NCI-H2081 treated with DMSO at 0.1 percent for 48 hours (cell line): ENCODE measurements at places on chromosomes 5 and 9.

GRCh38 chr5:40754381-40755092, 1.2 kb downstream of the TTC33 start:
- DNase-seq: no peak

DNA sequence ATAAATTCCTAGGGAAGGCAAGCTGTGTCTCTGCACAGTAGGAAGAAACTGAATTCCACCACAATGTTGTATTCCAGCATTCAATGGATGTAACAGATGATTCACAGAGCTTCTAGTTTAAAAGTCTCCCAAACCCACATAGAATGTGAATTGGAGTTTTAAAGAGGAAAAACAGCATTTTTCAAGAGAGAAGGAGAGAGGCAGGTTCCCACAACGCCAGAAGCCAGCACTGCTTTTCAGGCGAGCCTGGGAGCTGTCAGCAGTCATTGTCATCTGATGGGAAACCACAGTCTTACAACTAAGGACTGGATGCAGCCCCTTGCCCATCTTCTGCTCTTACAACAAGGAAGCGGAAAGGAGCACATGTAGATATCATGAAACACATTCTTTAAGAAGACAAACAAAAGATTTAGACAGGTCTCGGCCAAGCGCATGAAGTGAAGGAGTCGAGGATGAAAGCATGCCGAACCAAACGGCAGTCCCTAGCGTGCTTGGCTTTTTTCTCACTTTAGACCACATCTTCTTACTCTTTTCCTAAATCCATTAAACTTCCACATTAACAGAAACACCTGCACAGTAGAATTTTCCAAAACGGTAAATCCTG, 638 bp downstream of the DIRAS2 start:
- DNase-seq: no peak

DNA sequence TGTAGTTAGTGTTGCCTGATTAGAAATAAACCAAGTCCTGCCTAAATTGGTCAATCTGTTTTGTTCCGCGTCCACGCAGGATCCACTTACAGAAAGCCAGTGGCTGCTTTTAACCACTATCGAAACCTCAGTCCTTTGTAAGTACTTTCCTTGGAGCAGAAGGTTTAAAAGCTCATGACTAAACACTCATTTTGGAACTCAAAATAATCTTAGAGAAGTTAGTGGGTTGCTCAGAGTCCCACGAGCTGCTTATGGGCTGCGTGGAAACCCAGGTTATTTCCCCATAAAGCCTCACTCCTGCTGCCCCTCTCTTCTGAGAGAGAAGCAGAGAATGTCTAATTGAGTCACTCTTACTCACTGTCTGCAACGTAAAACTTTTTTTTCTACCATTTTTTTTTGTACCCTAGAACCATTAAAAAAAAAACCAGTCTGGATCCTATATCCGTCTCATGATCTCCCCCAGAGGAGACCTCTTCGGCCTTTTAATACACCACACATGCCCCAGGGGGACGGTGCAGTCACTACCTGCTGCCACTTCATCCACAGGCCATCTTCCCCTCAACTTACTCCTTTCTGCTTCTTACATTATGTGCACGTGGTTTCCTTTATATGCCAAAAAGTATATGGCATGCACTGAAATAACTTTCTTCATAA, 7.6 kb downstream of the BASP1 start:
- no peak for DNase-seq

- DNase-seq: no peak
Observed at GRCh38 chr5:146580237-146580636, 64.2 kb upstream of the GPR151 start.

- no peak for DNase-seq
Observed at GRCh38 chr5:1913578-1913977, 30.9 kb upstream of the IRX4 start.

GRCh38 chr9:10651012-10651411, 38.2 kb upstream of the PTPRD start:
- no peak for DNase-seq

DNA sequence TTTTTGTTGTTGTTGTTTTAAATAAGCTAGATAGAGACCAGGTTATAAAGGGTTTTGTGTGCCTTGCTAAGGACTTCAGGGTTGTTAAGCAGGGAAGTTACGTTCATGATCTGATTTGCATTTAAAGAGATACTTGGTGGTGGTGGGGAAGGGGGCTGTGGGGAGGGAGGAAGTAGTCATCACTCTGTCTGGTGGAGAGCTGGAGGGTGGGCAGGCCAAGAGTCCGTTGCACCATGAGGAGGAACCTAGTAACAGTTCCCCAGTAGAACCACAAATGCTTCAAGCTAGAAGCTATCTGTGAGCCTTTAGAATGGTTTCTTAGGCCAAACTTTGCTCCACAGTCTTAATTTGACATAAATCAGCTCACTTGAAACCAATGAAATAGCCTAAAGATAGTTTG, 18.7 kb upstream of the ROPN1L start:
- no peak for DNase-seq

DNA sequence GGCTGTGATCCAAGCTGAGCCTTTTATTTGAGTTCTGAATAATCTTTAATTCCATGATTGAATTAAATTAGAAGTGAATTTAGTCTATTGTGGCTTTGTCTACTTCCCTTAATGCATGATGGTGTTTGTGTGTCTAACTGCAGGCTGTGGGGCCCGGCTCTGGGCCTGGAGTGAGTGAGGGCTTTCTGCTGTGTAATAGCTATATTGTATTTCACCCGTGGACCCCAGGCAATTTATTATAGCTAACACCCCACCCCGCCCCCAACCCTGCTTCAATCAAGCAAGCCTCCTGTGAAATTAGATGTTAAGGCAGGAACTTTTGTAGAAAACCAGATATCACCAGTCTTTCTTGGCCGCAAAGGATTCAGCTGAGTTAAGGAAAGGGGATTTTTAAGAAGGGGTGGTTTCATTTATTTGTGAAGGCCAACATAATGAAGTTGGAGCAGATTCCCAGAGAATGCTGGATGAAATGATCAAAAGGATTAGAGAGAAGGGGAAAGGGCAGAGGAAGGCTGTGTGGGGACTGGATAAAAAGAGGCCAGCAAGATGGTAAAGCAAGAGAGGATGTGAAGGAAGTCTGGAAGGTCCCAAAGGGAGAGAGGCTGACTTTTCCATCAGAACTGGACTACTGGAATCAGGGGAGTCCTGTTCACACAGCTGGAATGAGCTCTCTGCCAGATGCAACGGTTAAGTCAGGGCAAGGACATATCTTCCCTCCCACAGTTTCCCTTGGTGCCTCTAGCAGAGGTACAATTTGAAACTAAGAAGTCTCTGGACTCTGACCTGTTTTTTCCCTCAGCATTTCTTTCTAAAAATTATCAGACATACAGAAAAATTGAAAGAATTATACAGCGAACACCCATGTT, 125.3 kb upstream of the SAP30L start:
- DNase-seq: no peak

DNA sequence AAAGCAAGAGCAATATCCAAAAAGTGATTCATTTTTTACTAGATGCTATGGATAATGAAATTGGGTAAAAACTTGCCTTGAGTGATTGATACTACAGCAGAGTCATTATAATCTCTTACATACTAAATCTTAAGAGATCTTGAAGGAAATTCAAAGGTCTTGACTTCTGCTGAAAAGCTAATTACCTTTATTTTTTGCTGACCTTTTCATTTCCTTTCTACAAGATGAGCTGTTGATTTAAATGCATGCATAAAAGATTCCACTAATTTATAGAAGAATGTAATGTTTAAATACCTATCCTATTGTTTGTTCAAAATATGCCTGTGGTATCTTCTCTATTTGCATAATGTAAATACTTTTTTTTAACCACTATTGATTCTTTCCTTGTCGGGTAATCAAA, 27.2 kb downstream of the RORB start:
- DNase-seq: no peak

- no peak for DNase-seq
Observed at GRCh38 chr9:104468261-104468660, 35.8 kb upstream of the OR13F1 start.

DNA sequence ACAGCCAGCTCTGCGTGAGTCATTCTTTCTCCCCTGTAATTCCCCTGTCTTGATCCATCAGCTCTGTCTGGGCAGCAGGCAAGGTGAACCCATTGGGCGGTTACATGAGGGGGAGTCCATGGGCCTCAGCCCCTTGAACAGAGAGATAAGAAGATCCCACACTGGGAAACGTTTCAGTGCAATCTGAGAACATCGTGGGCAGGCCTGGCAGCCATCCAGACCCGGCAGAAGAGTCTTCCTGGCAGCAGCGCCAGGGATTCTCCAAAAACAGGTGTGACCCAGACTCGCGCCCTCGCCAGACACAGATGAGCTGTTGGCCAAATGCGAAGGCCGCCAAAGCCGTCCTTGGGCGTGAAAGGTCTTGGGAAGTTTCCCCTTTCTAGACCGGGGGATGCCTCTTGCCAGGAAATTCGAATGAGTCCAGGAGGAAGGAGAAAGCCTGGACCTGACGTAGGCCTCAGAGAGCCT, 6.4 kb upstream of the SLC12A7 start:
- no peak for DNase-seq

DNA sequence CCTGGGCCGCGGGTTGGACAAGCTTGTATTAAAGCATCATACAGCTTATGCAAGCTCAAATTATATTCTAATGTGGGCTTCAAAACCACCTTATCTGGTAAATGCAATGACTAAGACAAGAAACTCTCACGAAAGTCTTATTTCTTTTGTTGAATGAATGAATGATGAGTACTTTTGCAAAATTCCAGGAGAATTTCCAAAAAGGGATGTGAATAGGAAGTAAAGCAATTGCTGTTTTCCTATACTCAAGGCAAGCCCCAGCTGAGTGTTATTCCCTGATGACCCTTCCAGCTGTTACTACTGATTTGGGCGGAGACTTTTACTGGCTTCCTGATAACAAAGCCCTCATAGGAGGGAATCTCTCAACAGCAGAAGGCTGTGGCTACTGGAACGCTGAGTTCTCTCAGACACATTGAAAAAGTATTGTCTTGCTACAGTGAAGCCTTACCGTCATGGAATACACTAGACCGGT, 162.8 kb downstream of the SREK1 start:
- no peak for DNase-seq

DNA sequence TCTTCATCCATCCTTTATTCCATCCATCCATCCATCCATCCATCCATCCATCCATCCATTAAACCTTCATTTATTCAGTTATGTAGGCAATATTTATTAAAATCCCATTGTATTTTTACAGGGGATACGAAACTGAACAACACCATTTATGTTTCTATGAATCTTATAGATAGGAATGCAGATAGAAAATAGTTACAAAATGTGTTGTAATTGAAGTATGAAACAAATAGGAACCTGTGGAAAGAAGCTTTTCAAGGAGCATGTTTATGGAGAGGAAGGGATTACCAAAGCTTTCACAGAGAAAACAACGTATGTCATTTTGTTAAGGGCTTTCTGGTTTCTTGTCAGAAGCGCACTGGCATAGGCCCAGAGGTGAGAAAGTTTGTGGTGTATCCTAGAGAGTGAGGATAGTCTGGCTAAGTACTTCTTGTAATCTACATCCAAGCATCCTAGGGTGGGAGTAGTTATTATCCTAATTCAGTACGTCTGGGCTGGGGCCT, 184.0 kb downstream of the CNTLN start:
- no peak for DNase-seq

GRCh38 chr9:34197756-34198711, 19.2 kb downstream of the UBAP1 start:
- DNase-seq: no peak

DNA sequence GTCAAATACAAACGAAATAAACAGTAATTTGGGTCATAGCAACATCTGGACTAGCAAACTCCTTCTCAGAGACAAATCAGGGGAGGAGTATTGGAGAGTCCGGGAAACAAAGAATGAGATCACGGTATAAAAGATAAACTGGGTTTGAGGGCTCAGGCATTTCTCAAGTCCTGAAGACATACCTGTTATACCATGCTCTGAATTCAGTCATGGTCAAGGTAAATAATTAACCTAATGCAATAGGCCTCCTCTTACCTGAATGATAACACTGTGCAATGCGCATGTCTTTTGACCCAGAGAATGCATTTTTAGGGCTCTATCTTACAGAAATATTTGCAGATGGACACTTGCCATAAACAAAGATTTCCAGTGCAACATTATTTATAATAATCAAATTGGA, 31.9 kb upstream of the SPDL1 start:
- no peak for DNase-seq
